WERI-Rb-1 (cell line): ENCODE measurements at places on chromosomes 13 and 19.
A peak's percentile ranks its signal among the peaks of the same experiment; 100 is the strongest.

- no peak for DNase-seq
Observed at GRCh38 chr13:113145911-113146598, 12.4 kb upstream of the PROZ start.

GRCh38 chr13:99766641-99767045 lies 204.9 kb downstream of the ZIC5 start:
- peak; percentile 60 for DNase-seq

GRCh38 chr19:23699521-23699860 lies 12.5 kb upstream of the ZNF675 start:
- no peak for DNase-seq

GRCh38 chr19:6677495-6677882 lies 7.5 kb upstream of the TNFSF14 start:
- DNase-seq = no peak

DNA sequence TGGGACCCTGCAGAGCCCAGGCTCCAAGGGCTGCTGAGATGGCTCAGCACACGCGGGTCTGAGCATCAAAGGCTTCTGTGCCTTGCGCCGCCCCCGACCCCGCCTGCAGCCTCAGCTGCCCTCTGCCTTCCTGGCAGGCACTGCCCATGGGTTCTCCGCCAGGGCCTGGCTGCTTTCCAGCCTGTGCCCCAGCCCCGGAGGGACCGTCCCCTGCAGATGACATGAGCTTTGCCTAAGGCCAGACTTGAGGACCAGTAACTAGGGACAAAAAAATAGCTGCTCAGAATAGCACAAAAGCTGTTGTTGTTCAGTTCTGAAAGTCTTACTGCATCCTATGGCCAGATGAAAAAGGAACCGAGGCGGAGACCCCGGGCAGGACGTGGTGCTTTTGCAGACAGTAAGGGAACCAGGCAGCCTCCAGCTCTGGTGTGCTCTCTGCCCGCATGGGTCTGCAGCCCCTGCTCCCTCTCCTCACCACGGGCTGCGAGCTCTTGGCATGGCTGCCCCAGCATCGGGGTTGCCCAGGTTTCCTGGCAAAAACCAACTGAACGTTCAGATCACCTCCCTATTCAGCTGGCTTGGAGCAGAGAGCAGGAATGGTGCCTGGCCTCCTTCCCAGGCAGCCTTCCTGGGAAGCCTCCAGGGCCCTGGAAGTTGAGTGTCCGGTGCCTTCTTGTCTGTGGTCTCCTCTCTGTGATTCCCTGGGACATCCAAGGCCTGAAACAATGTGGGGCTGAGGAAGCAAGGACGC lies 12.5 kb upstream of the CFAP97D2 start:
- no peak for DNase-seq

DNA sequence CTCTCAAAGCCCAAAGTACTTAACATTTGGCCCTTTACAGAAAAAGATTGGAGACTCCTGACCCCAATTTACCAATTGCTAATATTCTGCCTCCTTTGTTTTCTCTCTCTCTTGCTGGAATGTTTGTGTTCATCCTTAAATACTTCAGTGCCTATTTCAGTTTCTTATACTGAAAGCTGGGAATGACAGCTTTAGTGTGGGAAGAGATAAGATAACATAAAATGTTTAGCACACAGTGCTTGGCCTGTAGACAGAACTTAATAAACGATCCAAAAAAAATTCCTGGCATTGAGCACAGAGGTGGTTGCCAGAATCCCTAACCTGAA lies 3.0 kb upstream of the PLEKHF1 start:
- no peak for DNase-seq

DNA sequence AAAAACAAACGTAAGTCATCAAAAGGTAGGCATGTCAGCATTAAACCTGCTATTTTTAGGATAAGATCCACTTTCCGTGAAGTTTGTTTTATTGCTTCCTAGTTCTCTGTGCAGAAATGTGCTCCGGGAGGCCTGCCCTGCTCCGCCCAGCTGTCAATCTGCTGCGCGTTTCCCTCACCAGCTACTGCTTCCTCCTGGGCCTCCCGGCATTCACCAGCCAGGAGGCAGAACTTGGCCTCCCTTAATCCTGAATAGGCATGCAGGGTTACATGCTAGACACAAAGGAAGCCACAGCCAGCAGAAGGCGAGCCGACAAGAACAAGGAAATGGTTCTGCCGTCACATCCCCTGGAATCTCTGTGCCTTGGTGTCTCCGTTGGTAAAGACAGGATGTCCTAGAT lies 386.2 kb downstream of the IRS2 start:
- DNase-seq = no peak

GRCh38 chr13:27258637-27259386 lies 7.5 kb downstream of the RPL21 start:
- DNase-seq = no peak

DNA sequence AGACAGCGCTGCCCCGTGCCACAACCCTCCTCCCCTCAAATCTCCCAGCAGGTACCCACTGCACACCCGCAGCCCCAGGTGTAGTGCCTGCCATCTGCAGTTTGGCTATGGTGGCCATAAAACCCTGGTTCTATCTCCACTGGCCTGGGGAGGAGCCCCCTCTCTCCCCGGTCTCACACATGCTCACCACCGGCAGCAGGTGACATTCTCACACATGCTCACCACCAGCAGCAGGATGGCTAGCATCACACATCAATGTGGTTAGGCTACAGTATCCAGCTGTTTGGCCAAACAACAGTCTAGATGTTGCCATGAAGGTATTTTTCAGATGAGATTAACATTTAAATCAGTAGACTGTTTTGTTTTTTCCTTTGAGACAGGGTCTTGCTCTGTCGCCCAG lies 31.1 kb downstream of the ELL start:
- no peak for DNase-seq

DNA sequence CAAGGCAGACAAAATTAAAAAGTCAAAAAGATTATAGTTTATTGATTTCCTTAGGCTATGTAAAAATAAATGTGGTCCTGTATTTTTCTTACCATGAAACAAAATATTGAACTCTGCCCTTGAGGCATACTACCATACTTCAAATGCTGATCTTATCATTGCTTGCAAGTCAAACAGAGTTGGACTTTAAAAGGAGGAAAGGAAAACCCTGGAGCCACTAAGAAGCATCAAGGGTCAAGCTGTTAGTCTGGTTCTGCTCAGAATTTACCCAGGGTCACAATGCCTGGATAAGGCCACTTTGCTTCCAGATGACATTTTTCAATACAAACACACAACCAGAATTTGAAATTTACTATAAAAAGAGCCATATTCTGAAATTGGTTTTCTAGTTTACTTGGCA lies 2.2 kb upstream of the FREM2 start:
- DNase-seq = no peak

GRCh38 chr13:45809801-45810394 lies 41.7 kb downstream of the SIAH3 start:
- no peak for DNase-seq

GRCh38 chr13:42484386-42484785 lies 89.6 kb upstream of the TNFSF11 start:
- no peak for DNase-seq

DNA sequence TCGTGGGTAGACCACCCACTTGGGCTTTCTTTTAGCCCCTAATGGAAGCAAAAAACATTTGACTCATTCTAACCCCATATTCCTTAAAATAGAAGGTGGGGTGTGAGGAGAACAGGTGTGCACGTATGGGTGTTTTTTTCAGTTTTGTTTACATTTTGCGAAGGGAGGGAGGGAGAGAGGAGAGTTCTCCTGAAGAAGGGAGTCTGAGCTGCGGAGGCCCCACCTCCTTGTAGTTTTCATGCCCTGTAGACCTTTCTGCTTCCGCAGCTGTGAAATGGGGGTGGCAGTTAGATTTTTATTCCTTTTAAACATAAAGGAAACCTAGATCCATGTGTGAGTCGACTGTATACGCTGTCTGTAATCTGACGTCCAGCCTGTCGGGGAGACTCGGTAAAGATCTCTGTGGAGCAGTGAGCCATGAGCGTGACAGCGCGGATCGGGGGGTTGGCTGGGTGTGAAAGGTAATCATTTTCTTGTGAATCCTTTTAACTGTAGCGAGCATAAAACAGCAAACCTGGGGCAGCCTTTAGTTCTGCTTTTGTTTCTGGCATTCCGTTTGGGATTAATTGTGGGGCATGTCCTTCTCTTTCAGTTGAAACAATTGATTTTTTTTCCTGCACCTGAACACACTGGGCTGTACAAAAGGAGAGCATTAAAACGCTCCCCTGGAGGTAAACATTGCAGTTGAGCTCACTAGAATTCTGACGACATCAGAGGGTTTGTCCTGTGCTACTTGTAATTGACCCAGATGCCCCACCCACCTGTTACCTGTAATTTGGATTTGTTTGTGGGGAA lies 2.3 kb downstream of the UPF1 start:
- no peak for DNase-seq

DNA sequence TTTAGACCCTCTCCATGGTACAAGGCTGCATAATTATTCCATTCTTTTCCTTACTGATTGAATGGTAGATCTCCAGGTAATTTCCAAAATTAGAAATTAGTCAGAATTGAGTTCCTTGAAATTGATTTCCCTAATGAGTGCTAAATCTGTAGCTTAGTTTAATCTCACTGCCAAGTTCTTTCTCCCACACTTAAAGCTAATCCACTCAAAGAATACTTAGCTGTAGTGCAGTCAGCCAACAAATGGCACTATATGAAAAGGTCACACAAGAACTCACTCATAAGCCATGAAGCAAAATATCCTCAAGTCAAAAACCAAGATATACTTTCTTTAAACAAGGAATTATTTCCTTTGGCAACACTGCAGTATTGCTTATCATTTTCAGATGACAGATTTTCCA lies 62.0 kb downstream of the XPO4 start:
- peak; percentile 19 for DNase-seq

DNA sequence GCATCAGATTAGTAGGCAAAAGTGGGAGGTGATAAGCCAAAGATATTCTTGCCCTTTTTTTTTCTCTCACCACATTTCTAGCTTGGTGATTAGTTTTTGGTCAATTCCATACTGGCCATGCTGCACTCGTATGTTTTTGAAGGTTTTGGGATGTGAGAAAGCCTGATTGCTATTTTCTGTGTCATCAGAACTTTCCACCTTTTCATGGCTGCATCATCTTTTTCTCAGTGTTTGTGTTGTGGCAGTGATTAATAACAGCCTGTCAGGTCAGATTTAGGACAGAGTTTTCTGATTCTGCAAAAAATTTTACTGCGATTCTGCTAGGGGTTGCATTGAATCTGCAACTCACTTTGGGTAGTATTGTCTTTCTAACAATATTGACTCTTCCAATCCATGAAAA lies 32.9 kb downstream of the PSG1 start:
- DNase-seq = no peak

- DNase-seq = no peak
Observed at GRCh38 chr13:42906257-42906656, 85.8 kb downstream of the EPSTI1 start.

DNA sequence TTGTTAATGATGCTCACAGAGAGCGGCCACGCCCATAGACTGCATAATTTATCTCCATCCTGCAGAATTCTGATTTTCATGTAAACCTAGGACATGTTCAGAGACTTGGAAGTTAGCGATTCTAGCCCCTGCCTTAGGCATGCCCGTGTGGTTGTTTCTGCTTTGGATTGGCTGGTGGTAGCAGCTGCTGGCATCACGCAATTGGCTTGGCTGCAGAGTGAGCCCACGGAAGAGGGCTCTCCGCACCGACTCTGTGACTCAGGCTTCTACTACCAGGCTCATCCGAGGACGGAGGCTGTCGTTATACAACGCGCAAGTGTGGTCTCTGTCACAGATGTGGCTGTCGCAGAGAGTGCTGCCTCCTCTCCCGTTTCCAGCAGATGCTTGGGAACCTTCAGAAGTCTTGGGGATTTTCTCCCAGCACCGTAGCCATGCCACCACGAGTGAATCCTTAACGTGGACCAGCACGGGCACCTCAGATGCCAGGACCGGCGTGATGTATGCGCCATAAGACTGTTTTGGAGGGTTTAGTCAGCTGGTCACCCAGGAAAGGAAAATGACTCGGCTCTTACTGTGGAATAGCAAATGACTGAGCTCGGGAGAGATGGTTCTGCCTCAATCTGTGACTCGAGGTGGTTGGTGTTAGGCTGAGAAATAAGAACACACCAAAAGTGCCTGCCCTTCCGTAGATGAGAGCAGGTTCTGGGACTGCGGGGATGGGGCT lies 61.0 kb upstream of the F7 start:
- DNase-seq = no peak

GRCh38 chr13:75180805-75181455 lies 301.0 kb downstream of the TBC1D4 start:
- no peak for DNase-seq

DNA sequence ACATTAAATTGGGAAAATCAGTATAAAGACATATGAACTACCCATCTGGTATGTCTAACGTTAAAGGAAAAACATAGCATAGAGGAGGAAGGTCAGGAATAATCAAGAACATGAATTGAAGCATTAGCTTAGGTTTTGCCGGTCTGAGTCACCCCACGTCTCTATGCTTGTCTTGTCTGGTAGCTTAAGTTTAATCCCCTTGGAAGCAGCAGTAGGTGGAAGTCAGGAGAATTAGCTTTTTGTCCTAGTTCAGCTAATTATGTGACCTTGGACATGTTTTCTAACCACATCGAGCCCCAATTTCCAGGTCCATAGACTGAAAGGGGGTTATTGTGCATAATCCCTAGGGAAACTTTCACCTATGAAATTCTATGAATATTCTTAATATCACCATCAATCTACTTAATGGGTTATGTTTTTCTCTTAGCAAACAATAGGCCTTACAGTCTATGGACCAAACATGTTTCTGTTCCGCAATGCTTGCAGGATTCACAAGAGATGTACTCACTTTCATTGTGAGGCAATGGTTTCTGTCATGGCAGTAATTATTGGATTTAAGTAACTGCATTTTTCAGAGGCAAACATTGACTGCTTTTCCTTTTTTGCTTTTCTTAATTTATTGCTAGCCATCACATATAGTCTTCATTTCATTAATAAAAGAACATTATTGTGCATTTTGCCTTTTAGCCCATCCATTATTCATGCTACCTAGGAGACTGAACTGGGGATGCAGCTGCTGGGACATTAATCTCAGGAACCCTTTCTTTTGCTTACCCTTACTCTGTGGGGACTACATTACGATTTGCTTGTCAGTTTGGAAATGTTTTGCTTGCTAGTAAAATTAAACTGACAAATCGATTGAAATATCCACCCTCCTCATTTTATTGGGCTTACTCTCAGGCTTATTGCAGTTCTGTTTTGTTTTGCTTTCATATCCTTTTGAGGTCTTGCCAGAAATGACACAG lies 304.8 kb upstream of the MAB21L1 start:
- DNase-seq = peak; percentile 57

DNA sequence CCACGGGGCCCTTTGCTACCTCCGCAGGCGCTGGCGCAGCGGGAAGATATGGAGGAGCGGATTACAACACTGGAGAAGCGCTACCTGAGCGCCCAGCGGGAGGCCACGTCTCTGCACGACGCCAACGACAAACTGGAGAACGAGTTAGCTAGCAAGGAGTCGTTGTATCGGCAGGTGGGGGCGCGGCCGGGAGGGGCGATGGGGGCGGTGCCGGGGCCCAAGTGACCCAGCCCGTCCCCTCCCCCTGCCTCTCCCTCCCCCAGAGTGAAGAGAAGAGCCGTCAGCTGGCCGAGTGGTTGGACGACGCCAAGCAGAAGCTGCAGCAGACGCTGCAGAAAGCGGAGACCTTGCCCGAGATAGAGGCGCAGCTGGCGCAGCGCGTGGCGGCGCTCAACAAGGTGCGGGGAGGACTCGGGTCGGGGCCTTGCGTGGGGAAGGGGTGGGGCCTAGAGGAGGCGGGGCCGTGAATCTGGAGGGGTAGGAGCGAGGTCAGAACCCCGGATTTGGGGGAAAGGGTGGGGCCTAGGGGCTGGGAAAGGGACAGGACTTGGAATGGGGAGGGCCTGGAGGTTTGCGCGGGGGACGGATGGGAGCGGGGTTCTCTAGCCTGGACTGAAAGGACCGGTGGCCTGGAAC lies 13.7 kb downstream of the PPFIA3 start:
- DNase-seq = no peak
